HuH-7.5 (cell line): ENCODE measurements at places on chromosomes 5 and 9.

GRCh38 chr9:114198249-114199040, 43.1 kb downstream of the COL27A1 start:
- no peak for DNase-seq

- no peak for DNase-seq
These were observed 1.8 kb upstream of the LNPEP start for GRCh38 chr5:96933764-96934707.

DNA sequence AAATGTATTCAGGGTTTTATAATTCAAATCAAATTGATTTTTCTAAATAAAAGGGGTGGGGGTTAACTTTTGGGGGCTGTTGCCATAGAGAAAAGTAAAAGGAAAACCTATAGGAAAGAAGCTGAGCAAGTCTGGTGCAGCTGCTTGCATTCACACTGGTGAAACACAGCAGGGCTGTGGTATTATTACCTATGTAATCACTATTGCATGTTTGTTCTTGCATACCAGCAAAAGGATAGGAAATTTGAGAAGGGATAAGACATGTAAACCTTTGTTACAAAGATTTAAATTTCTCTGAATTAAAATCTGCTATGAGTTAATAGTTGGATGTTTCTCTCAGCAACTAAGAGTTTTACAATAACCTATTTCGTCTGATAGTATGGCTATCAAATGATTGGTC, 346.7 kb downstream of the EFNA5 start:
- DNase-seq = no peak

- DNase-seq = no peak
These were observed 504.5 kb upstream of the ITGA1 start for GRCh38 chr5:52283221-52283620.

- no peak for DNase-seq
These were observed 42.5 kb downstream of the SLIT3 start for GRCh38 chr5:169258372-169259000.

DNA sequence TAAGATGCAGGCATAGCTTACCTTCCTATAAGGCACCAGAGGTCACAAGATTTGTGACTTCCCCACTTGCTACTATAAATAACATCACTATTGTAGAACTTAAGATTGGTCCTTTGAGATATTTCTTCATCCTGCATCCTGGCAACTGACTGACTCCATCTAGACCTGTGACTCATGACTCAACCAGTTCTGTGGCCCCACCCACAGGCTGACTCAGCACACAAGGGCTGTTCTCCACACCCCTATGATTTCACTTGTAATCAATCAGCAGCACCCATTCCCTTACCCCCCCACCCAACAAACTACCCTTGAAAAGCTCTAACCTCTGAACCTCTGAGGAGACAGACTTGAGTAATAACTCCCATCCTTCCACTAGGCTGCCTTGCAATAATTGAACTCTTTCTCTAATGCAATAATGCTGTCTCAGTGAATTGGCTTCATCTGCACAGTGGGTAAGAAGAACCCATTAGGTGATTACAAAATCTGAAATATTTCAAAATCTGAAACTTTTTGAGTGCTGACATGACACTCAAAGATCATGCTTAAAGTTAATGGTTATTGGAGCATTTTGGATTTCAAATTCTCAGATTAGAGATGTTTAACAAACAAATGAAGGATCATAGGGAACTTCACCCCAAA, 296.7 kb downstream of the ARL15 start:
- DNase-seq = no peak

DNA sequence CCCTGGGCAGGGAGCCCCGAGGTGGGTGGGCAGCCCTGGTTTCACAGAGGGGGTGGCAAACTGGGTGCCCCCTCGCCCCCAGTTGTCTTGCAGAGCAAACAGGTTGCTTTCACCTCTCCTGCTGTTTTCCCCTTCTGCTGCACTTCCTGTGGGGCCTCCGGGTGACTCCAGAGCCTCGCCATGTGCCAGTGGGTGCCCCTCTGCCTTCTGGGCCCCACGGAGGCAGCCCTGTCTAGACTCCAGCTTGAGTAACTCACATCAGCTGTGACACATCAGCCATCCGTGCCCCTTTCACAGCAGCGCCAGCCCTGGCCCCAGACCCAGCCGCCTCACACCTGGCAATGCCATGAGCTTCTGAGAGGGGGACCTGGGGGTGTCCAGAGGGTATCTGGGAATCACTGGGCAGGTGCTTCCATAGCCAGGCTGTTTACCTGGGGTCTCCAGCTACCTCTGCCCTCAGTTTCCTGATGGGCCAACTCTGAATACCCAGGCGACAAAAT, 36.9 kb downstream of the ADAMTSL2 start:
- DNase-seq = no peak

GRCh38 chr9:33799928-33800704, 4.8 kb downstream of the PRSS3 start:
- DNase-seq = no peak

- no peak for DNase-seq
These were observed 9.7 kb downstream of the GSN start for GRCh38 chr9:121277518-121278295.

DNA sequence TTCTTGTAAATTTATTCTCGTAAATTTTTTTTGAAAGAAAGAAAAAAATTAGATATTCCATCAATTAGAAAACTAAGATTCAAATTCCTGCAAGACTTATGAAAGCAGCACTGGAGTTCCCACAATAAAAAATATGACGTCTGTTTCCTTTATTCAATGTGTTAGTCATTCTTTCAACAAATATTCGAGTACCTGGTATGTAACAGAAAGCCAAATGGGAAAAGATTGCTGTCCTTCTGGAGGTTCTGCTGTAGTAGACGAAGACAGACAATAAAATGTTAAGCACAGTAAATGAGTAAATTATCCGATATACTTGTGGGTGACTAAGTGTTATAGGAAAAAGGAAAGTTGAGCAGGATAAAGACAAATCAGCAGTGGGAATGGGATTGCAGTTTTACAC, 92.2 kb downstream of the ADAMTSL1 start:
- DNase-seq = no peak

- DNase-seq = no peak
These were observed 155.6 kb upstream of the PANK3 start for GRCh38 chr5:168734620-168735300.

DNA sequence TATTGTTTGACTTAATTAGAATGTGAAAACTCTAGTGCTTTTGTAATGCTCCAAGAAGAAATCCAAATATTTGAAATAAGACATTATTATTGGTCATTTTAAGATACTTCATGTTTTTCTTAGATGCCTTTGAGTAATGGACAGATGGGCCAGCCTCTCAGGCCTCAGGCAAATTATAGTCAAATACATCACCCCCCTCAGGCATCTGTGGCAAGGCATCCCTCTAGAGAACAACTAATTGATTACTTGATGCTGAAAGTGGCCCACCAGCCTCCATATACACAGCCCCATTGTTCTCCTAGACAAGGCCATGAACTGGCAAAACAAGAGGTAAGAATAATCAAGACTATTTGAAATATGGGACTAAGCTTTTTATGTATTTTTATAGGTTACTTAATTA, 69.2 kb upstream of the SREK1 start:
- DNase-seq = no peak

DNA sequence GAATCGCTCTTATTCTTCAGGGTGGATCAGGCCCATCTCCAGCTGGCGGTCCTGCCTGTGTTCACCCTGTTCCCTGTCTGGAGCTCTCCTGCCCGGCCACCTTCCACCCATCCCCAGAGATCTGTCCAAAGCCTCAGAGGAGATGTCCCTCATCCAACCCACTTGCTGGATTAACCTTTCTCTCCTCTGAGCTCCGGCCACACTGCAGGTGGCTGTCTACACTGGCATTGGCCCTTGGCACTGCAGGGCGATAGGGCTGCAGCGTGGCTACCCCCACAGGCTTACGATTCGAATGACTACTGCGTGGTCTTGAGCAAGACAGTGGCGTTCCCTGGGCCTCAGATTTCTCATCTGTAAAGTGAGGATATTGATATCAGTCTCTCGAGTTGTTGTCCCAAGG, 63.8 kb upstream of the BARHL1 start:
- no peak for DNase-seq
